ENCODE measurements at places on chromosomes 1 and 21.

- DNase-seq: no peak
Measured at GRCh38 chr1:209714338-209714737, 9.7 kb downstream of the HSD11B1 start.

DNA sequence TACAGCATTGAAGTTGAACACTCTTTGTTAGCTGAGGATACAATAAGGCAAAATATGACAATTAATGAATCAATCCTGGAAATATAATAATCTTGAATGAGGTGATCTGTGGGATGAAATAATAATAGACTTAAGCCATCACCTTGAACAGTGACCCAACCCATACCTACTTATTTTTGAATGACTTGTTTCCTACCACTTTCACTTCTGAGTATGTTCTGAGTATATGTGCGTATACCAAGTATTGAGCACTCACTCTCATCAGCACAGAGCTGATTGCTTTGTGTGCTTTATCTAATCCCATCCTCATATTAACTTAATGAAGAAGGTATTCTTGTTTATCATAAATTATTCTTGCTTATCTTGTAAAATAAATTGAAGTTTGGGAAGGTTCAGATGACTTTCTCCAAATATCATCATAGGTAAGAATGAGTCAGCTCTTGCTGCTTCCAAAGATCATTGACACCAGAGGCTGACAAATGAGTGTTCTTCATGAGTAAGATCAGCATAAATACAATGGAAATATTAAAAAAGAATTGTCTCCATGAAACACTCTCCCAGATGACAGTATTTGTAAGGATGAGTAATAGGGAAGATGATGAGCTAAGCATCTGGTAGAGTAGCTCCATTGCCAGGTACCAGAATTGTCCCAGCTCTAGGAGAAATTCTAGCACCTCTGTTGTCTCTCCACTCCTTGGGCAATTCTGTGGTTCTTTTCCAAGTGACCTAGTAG lies 198.1 kb upstream of the KIAA0040 start:
- no peak for DNase-seq

GRCh38 chr1:209341146-209341545 lies 242.4 kb upstream of the CAMK1G start:
- no peak for DNase-seq

DNA sequence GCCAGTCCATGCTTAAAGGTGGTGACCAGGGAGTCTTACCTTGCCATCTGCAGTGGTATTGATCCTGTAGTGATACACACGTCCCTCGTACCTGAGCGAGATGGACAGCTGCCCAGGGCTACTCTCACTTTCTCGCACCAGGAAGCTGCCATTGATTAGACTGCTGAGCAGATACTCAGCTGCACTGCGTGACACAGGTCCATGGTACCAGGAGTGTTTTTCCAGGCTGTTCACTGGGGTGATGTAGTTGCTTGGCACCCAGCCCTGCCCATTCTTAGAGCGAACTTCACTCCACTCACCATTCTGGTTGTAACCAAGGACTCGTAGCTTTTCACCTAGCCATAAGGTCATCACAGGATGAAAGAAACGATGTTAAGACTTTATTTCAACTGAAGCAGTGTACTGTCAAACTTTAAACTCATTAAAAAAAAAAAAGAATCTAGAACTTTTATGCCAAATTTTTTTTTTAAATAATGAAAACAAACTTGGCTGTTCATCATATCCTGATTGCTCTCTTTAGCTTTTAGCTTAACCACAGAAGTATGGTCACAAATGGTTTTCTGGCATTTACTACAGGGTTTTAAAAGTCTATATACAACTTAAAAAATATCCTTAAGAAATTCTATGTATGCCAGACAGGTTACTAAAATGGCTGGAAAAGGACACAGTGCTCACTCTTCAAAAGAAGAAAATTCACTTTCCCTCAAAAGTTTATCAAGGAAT lies 44.6 kb downstream of the TOR3A start:
- no peak for DNase-seq

- no peak for DNase-seq
Measured at GRCh38 chr21:41779659-41780058, 12.8 kb upstream of the RIPK4 start.

DNA sequence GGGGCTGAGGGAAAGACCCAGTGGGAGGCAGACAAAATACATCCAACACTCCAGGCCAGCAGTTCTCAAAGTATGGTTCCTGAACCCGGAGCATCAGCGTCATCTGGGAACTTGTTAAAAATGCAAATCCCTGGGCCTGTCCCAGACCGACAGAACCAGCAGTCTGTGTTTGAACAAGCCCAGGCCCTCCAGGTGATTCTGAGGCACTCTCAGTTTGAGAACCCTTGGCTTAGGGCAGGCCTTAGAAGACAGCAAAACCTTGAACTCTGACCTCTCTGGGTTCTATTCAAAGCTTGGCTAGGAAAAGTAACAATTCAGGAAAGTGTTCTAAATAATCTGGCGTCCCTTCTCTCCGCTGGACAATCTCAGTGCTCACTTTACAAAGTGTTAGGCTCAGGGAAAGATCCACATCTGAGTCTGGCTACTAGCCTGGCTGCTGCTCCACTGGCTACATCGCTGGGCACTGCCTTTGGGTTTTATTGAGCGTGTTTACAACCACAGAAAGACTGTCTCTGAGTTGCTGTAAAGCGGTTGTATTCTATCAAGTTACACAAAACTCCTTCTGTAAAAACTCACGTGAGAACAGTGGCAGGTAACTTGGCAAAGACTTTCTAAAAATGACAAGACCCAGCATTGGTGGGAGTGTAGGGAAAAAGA lies 166.1 kb downstream of the HIVEP3 start:
- no peak for DNase-seq

DNA sequence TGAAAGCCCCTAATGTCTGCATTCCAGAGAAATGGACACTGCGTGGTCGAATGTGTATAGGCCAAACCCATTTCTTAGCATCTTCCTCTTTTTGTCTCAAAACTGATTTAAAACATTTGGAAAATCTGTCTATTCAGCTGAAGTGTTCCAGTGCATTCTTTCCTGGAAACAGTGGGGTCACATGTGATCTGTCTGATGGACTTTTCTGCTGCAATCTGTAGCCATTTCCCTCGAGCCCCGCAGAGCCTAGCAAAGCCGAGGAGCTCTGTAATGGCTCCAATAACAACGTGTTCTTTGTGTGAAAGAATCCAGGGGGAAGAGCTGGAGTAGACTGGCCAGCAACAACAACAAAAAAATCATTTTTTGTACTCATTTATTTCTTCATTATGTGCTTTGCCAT lies 329.3 kb downstream of the BARHL2 start:
- no peak for DNase-seq

DNA sequence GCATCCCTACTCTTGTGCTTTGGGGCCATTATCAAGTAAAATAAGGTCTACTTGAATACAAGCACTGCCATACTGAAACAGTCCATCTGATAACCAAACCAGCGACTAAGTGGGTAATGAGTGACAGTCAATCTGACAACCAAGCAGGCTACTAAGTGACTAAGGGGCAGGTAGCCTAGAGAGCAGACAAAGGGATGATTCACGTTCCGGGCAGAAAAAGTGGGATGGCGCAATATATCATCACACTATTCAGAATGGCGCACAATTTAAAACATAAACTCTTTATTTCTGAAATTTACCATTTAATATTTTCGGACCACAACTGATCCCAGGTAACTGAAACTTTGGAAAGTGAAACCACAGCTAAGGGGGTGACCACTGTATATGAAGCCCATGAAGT lies 17.7 kb downstream of the NGF start:
- no peak for DNase-seq

GRCh38 chr1:186845576-186846210 lies 16.9 kb downstream of the PLA2G4A start:
- DNase-seq: no peak

GRCh38 chr1:207179036-207179435 lies 75.0 kb downstream of the C4BPA start:
- DNase-seq: no peak

GRCh38 chr1:207850621-207851407 lies 60.1 kb downstream of the CD34 start:
- no peak for DNase-seq

DNA sequence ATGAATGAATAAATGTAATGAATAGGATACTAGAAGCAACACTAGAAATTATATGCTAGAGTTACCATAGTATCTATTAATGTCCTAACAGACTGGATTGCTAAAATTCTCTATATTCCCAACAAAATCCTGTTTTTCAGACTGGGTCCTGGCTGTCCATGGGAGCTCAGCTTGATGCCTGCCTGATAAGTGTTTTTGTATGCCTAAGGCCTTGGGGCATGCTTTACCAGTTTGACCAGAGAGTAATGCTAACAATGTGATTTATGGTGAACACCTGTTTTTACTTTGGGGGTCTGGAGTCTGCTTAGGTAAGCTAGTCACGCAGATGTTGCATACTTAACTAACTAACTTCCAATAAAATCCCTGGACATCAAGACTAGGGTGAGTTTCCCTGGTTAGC lies 318.8 kb upstream of the DEPDC1 start:
- no peak for DNase-seq

DNA sequence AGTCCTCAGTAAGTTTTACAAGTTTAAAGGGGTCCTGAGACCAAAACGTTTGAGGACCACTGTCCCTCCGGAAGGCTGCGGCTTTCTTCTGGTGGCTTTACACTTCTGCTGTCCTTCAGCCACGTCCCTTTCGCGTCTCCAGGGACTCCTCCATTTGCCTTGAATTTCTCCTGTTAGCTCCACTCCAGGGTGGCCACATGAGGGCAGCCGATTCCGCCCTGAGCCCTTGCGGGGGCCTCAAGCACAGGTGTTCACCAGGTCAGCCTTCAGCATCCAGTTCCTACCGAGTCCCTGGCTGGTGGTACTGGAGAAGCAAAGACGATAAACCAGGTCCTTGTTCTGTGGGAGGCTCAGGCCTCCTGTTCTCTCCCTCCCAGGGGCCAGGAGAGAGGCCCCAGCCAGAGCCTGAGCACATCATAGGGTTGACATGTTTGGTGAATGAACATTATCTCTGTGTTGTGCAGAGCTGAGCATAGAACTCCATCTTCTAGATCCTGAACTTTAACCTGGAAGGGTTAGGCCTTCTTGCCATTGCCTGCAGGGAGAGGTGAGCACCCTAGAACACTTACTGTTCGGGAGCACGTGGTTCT lies 27.4 kb upstream of the COQ8A start:
- no peak for DNase-seq

DNA sequence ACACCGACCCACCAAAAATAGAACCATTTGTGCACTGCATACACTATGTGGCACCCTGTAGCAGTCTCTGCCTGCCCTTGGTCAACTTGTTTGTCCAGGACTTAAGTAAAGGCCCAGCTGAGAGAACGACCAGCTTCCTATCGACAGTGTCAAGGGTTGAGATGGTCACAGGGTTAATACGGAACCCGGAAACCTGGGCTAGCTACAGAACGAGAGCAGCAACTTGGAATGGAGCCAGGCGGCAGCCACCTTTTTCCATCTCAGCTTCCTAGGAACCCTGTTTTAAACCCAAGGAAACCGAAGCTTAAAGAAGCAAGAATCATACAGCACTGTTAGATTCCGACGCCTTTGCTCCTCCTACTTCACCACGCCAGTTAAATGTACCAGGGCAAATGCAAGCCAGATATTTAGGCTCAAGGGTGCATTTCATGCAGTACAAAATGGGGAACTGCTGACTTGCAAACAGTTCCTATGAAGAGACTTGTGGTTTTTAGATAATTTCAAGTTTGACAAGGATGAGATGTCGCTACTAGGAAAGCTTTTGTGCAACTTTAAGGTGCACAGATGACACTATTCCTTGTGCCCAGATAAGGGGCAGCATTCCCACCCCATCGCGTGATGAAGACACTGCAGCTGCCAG lies 35.5 kb downstream of the SLC66A1 start:
- DNase-seq: no peak

DNA sequence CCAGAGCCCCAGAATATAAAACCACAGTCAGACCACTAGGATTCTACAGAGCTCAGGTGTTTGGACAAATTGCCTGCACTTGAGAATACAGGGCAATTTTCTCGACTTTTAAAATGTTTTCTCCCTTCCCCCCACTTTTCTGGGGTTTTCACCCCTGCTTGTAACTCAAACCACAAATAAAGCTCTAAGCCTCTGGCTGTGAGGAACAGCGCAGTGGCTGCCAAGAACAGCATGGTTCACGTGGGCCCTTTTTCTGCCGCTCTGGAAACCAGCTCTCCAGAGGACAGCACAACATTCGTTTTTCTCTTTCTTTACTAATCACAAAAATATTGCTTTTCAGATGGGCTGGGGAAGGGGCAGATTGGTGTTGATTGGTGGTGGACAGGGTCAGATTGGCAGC lies 102.2 kb upstream of the JUN start:
- no peak for DNase-seq

- no peak for DNase-seq
Measured at GRCh38 chr1:44270686-44271628, 57.7 kb downstream of the DMAP1 start.

DNA sequence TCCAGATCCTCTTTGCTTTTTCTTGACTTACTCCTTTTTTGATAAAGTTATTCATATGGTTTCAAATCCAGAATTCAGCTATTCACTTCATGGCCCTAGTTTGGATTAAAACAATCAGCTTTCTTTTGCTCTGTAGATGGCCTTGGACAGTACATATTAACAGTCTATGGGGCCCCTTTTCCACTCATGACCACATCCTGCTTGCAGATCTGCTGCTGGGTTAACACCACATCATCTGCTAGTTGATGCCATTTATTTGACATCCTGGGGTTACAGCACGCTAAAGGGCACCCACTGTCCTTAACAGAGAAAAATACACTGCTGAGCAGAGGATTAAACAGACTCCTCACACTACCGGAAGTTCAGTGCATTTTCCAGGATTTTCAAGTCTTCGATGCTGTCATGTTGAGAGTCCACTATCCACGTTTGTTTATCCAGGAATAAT lies 941 bp upstream of the IFI16 start:
- DNase-seq: no peak

GRCh38 chr1:5296557-5297179 lies 642.3 kb downstream of the AJAP1 start:
- no peak for DNase-seq

GRCh38 chr21:38202811-38203210 lies 54.0 kb upstream of the KCNJ15 start:
- no peak for DNase-seq

DNA sequence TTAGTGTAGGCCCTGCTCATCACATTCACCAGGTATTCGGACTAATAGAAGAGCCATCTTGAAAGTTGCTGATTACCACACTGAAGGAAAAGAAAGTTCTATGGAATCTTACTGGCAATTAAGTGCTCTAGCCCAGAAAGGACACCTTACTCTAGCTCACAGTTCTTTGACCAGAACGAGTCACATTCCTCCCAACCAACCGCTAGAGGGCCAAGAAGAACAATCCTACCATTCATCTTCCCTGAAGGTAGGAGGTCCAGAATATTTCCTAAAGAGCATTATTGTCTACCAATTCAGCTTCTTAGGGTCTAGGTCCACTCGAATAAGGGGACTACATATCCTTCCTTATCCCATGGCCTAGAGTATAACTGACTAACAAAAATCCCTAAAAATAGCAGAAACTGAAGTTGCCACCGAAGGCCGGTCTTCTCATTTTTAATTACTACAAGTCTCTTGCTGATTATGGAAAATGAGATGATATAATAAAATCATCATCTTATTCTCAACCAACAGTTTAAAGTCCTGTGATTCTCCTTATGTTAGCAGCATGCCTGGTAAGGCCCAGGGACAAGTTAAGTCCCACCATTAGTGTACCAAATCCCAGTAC lies 2.7 kb upstream of the FMO1 start:
- DNase-seq: no peak

Data from non-pigmented ciliary epithelial cell (primary cell).